ENCODE measurements at places on chromosomes 4 and X.

GRCh38 chr4:24473309-24473721 lies 111.0 kb downstream of the DHX15 start:
- DNase-seq, result peak; percentile 29

DNA sequence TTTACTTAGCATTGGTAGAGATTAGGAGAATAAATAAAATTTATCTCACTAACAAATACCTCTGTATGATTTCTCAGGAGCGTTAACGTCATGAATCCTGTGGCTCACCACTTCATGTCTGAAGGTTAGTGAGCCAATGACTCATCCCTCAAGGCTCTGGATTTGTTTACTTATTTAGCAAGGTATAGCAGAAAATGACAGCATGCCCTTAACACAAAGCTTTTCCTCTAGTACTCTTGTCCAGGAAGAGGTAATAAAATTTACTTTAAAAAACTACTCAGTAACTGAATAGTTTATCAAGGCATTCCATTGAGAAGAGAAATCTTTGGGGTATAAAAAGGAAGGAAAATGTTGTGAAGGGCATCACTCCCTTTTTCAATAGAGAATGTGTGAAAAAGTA lies 823.8 kb downstream of the CCSER1 start:
- no peak for DNase-seq

DNA sequence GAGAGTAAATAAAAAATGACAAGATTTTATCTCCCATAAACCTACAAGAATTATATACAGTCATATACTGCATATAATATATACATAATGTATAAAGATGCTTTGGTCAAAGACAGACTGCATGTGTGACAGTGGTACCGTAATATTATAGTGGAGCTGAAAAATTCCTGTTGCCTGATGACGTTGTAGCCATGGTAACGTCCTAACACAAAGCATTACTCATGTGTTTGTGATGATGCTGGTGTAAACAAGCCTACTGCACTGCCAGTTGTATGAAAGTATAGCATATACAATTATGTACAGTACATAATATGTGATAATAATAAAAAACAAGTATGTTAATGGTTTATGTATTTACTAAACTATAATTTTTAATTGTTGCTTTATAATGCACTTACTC lies 245.2 kb upstream of the CENPE start:
- no peak for DNase-seq

DNA sequence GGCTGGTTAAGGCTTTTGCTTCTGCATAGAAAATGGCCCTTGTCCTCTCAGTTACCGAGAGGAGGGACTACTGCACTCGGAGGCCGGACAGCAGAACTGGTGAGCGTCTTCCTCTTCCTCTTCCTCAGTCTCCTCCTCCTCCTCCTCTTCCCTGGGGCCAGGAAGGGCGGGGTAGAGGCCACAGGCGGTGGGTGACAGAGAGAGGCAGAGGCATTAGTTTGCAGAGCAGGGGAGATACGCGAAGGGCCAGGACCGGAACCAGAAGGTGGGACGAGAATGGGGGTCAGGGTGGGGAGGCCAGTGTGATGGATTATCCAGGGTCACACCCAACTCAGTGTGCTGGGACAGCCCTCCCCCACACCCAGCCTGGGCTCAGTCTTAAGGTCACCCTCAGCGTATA lies 14.5 kb downstream of the IQSEC2 start:
- DNase-seq, result no peak

DNA sequence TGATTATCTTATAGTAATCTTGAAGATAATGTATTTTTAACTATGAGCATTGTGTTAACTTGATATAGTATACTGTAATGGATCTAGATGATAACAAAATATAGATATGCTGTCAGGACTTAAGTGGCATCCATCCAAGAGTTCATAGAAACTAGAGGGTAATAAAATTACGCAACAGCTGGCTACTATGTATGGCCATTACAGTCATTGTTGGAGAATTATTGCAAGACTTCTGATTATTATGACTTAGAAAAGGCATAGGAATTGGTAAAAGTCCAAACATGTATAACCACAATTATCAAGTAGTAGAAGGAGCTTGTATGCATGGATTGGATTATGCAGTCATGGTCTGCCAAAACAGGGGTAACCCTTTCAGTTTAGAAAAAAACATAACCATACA lies 9.5 kb downstream of the OGT start:
- no peak for DNase-seq

GRCh38 chr4:147825451-147826287 lies 93.8 kb downstream of the ARHGAP10 start:
- peak; percentile 72 for DNase-seq

GRCh38 chr4:51884055-51884454 lies 41.1 kb downstream of the DCUN1D4 start:
- DNase-seq, result no peak

DNA sequence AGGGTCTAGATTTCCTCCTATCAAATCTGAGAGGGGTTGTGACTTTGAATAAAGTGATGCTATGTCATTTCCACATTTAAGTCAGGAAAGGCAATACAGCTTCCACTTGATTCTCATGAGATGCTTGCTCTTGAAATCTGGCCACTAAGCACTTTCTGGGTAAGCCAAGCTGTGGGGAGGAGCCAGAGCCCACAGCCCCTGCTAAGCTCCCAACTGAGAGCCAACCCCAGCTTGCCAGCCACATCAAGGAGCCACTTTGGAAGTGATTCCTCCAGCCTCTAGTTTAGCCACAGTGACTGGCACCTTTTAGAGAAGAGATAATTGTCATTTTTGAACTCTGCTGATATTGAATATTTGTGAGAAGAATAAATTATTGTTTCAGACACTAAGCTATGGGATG lies 1441.5 kb upstream of the IGFBP7 start:
- DNase-seq, result no peak

- no peak for DNase-seq
These were observed 110.4 kb downstream of the RPA4 start for GRCh38 chrX:96994093-96994492.

DNA sequence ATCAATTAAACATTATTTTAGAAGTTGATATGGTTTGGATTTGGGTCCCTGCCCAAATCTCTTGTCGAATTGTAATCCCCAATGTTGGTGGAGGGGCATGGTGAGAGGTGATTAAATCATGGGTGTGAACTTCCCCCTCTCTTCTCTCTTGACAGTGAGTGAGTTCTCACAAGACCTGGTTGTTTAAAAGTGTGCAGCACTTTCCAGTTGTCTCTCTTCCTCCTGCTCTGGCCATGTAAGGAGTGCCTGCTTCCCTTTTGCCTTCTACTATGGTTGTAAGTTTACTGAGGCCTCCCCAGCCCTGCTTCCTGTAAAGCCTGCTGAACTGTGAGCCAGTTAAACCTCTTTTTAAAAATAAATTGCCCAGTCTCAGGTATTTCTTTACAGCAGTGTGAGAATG lies 141.4 kb downstream of the GALNTL6 start:
- no peak for DNase-seq

DNA sequence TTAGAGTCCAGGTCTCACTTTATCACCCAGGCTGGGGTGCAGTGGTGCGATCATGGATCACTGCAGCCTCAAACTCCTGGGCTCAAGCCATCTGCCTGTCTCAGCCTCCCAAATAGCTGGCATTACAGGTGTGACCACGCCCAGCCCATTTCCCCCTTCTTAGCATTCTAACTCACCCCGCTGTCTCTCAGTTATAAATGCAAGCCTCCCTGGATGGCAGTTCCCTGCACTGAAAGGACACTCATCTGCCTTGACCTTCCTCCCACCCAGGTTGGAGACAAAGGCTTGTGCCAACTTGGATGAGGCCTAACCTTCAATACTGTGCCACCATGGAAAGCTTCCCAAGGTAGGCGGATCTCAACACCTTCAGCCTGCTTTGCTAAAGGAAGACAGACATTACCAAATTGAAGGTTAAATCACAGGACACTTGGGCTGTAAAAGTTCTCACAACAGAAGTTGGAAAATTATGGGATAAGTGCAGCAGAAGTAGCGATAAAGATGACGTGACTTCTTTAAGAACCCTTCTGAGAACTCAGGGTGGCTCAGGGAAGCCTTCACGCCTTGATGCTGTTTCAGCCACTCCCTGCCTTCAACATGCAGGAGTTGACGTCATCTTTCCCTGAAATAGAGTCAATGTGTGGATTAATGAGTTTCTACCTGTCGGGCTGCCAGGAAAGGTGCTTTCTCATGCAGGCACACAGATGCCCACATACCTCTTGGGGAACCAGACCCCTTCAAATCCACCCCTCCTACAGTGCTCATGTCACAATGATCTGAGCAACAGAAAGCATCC lies 10.6 kb upstream of the GPM6B start:
- DNase-seq, result no peak

GRCh38 chr4:1631136-1631535 lies 53.0 kb downstream of the FAM53A start:
- no peak for DNase-seq

- no peak for DNase-seq
These were observed 57.9 kb downstream of the C4orf50 start for GRCh38 chr4:5960252-5960880.

- DNase-seq, result no peak
These were observed 161.8 kb downstream of the SH3KBP1 start for GRCh38 chrX:19725641-19726040.

DNA sequence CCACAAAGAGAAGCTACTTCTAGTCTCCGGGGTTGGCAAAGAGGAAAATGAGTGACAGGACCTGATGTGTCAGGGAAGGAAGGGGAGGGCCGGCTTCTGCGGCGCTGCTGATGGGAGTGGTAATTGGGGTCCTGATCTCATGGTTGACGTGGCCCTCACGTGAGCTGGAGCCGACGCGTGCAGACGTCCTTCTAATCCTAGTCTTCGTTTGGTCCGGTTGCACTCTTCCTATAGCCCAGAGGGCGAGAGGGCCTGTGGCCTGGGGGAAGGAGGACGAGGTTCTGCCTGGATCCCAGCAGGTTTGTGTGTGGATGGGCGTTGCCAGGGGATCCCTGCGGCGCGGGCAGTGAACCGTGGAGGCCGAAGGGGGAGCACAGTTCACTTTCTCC lies at the start of gene ARMCX1:
ARMCX1 (plus strand) TSS at position 186 of the 389 bp plus-strand sequence. CDS start 2,384 bp downstream, outside the sequence.
- DNase-seq, result peak; percentile 72

DNA sequence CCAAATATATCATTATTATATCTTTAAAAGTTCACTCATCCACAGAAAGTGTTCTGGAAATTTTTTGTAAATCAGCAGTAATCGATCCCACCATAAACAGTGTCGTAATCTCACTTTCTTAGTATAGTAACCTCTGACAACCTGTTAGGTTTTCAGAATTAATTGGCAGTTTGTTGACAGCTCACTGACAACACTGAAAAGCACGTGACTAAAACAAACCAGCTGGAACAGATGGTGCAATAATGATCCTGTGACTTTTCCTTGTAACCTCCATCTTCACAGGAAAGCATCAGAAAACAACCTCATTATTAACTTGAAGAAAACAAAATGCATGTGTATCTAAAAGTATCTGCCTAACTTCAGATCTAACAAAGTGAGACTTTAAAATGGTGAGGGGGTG lies 48.5 kb downstream of the FSTL5 start:
- DNase-seq, result no peak

- no peak for DNase-seq
These were observed 10.6 kb downstream of the SULT1E1 start for GRCh38 chr4:69849297-69849696.

- DNase-seq, result peak; percentile 19
These were observed 39.0 kb downstream of the ENPEP start for GRCh38 chr4:110514889-110515479.

DNA sequence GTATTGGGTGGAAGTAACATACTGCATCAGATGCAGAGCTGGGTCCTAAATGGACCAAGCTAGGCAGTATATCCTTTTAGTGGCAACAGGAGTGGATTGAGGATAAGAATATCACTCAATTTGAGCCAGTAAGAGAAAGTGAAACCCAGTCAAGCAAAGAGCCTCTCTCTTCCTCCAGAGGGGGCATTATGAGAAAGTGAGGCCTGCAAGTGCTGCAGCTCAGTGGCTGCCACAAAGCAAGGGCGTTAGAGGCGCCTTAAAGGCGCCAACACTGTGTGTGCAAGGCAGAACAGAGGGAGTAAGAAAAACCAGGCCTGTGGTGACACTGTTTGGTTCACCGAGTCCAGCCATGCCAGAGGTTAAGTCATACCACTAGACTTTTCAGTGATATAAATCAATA lies 17.5 kb downstream of the STX18 start:
- DNase-seq, result no peak

GRCh38 chrX:132668178-132668577 lies 179.3 kb upstream of the MBNL3 start:
- DNase-seq, result no peak

DNA sequence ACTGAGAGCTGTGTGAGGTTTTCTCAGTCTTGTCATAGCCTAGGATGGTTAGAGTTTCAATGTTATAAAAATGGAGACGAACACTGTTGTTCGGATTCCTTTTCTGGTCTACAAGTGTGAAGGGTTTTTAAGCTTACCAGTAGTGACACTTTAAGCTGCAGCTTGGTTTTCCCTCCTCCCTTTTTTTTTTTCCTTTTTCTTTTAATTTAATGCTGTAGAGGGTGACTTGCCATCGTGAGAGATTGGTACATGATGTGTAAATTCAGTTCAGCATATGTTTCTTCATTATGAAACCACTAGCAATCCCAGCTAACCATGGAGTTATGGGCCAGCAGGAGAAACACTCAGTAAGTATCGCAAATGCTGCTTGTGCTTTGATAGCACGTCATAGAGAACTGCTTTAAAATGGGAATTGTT lies 165.0 kb downstream of the RAPGEF2 start:
- peak; percentile 70 for DNase-seq

DNA sequence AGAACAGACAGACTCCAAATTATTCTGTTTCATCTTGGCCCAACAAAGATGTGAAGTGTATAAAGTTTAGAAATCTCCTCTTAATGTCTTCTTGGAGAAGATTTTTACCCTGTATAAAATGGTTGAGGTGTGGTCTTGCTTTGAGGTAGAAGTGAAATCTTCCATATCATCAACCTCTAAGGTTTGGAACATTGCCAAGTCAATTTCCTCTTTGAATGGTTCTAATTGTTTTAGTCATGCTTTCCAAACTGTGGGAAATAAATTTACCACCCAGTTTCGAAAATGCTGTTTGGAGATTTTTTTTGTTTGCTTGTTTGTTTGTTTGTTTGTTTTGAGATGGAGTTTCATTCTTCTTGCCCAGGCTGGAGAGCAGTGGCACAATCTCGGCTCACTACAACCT lies 174.1 kb upstream of the ADAMTS3 start:
- no peak for DNase-seq

DNA sequence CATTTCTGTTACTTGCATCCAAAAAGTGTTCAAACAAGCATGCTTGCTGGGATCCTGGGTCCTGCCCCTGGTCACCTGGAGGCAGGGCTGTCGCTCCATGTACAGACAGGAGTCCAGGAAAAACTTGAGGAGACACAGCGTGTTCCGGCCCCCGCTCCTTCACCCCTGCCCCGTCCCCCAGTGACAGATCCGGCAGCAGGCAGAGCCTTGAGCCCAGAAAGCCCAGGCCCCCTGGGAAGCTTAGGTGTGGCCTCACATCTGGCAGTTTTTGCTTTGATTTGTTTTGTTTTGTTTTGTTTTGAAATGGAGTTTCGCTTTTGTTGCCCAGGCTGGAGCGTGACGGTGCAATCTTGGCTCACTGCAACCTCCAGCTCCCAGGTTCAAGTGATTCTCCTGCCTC lies 67.0 kb downstream of the TRMT44 start:
- no peak for DNase-seq

GRCh38 chr4:8209181-8209874 lies 10.2 kb downstream of the SH3TC1 start:
- DNase-seq, result no peak

Measured in putamen (tissue), 1 donor.